ENCODE measurements at places on chromosomes 7 and 10.

DNA sequence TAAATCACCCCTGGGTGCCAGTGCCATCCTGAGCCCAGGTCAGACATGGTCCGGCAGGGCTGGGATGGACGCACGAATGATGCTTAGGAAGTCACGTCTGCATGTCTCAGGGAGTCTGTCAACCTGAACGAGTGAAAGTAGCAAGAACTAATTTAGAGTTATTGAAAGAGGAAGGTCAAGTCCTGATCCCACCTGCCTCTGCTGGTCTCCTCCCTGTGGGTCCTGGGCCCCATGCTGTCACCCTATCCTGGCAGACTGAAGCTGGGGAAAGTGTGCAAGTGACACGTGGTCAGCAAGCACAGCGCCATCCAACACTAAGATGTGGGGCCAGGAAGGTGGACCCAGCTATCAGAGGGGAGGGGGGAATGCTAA, 26.1 kb upstream of the GRID1 start:
- DNase-seq = no peak

GRCh38 chr7:32948202-32948601, 9.0 kb upstream of the FKBP9 start:
- no peak for DNase-seq

DNA sequence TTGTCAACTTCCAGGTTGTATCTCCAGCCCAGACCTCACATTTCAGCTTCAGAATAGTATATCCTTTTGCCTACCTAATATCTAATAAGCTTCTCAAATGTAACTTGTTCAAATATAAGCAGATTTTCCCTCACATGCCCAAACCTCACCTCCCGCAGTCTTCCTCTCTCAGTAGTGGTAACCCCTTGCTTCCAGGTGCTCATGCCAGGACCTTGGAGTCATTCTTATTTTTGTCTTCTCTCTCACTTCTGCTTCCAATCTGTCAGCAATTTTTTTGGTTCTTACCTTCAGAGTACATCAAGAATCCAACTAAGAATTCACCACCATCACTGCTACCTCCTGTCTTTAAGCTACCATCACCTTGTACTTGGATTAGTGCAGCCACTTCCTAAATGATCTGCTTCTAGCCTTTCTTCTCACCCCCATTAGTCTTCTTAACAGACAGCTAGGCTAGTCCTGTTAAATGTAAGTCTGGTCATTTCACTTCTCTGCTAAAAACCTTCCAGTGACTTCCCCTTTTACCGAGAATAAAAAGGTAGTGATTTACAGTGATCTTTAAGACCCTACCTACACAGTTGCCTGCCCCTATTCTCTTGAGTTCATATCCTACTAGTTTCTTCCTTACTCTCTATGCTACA, 14.0 kb downstream of the ANKIB1 start:
- DNase-seq = no peak

DNA sequence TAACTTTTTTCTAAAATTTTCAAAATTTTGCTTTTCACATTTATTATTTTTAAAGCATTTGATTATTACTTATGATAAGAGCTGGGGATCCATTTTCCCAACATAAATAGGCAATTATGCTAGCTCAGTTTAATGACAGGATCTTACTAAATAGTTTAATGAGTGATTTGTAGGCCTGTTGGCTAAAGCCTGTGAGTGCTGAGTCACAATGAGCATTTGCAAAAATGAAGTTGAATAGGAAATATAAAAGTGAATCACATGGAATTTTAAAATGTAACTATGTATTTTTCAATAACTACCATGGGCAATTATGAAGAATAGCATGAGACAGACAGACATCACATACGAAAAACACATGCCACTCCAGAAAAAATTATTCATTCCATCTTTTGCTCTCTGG, 45.1 kb upstream of the ZPBP start:
- no peak for DNase-seq

DNA sequence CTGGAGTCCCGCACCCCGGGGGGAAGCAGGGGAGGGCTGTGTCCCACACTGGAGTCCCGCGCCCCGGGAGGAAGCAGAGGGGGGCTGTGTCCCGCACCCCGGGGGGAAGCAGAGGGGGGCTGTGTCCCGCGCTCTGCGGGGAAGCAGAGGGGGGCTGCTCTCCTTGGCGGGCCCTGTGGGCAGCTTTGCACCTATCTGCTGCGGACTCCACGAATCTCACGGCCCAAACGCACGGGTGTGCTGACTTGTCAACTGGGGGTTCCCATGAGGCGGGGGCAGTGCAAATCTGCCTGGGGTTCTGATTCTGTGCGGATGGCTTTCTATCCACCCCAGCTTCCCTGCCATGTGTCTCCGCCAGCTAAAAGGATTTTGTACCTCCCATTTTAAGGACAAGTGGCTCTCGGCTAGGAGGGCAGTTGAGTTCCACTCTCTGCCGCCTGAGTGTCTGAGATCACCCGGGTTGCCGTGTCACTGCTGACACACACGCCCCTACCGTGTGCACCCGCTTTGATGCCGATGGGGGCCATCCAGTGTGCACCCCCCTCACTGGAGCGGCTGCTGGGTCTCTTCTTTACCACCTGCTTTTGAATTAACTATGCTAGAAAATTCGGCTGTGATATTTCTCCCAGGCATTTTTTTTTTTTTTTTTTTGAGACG, 20.5 kb downstream of the GPER1 start:
- DNase-seq = no peak

DNA sequence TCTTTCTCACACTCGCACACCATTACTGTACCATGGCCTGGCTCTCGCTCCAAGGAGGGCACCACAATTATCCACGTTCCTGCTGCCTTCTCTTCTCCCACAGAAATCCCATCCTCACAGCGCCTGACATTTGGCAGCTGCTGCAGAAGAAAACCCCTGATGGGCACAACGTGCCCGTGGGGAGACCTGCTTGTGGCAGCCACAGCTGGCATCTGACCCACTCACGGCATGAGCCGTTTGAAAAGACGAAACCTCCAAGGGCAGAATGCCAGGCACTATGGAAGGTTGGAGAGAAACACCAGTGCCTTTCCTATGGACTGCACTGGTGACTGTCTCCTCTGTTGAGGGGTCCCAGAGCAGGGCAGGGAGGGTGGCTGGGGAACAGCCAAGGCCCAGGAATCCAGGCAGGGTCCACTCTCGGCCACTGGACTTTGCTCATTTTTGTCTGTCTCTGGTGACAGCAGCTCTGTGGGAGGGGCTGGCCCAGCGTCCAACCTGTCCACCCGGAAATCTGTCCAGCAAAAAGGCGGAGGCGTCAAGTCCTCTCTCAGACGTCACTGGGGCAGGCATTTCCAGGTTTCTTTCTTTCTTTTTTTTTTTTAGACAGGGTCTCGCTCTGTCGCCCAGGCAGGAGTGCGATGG, 61.0 kb upstream of the MKRN1 start:
- DNase-seq = no peak

- no peak for DNase-seq
These were observed 89.2 kb downstream of the RNF216 start for GRCh38 chr7:5692112-5692844.

- DNase-seq = no peak
These were observed 98.5 kb downstream of the ARHGAP22 start for GRCh38 chr10:48506147-48506917.

- DNase-seq = no peak
These were observed 66.1 kb upstream of the PDZD8 start for GRCh38 chr10:117441361-117441760.

- DNase-seq = no peak
These were observed 46.3 kb downstream of the HDAC9 start for GRCh38 chr7:18541871-18542212.

DNA sequence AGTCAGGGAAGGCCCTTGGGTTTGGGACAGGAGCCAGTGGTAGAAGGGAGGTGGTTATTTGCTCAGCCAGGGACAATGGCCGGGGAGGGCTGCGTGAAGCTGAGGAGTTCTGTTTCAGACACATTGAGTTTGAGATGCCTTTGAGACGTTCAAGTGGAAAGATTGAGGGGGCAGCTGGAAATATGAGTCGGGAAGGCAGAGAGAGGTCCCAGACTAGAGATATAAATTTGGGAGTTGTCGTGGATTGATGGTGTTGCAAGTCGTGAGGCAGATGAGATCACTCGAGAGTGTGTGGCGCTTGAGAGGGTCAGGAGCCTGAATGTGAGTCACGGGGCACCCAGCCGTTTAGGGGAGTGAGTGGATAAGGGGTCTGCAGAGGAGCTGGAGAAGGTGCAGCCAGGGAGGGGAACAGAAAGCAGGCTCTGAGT, 73.3 kb downstream of the ZMIZ1 start:
- no peak for DNase-seq

DNA sequence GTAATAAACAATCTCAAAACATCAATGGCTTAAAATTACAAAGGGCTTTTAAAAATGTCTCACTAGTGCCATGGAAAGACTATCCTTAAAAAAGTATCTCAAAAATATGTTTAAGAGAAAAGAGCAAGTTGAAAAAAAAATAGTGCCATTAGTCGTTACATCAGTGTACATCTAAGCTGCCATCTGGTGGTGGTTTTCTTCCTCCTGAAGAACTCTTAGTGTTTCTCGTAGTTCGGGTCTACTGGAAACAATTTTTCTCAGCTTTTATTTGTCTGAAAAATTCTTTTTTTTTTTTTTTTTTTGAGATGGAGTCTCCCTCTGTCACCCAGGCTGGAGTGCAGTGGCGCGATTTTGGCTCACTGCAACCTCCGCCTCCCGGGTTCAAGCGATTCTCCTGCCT, 5.9 kb upstream of the GARIN1A start:
- DNase-seq = no peak

DNA sequence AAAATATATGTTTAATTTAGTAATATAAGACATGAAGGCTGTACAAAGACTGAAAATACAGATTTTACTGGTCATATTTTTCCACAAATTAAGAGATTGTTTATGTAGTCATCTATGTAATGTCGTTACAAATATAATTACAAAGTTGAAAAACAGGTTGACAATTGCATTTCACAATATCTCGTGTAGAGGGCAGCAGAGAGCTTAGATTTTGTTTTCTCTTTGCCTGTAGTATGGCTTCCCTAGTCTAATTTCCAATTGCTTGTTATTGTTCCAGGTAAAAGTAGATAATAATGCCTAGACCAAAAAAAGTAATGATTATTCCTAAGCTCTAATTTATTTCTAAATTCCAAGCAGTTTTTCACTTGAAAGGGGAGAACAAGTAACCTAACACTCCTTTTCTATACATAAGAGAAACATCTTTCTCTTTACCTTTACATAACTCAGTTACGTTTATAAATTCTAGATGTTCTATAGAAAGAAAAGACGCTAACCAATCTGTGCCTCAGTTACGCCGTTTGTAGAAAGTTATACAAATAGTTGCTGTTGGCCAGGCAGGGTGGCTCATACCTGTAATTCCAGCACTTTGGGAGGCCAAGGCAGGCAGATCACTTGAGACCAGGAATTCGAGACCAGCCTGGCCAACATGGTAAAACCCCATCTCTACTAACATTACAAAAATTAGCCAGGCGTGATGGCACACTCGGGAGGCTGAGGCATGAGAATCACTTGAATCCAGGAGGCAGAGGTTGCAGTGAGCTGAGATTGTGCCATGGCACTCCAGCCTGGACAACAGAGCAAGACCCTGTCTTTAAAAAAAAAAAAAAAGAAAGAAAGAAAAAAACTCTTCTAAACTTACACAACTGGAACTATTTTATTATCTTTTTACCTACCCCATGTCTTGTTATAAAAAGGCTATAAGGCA, 30.0 kb downstream of the NET1 start:
- DNase-seq = no peak

DNA sequence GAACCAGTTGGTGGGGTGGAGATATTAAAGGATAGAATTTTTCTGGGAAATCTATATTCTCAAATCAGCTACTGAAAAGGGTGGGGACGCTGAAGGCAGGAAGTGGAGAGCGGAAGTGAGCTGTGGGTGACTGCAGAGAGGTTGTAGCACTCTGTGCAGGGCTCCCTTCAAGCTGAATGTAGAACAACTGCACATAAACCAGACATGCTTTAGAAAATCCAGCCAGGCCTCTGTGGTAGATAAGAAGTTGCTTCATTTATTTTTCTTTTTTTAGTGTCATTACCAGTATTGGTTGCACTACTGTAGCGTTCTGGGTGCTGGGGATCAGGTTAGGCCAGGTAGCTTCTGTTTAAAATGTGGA, 127.8 kb downstream of the CELF2 start:
- no peak for DNase-seq

DNA sequence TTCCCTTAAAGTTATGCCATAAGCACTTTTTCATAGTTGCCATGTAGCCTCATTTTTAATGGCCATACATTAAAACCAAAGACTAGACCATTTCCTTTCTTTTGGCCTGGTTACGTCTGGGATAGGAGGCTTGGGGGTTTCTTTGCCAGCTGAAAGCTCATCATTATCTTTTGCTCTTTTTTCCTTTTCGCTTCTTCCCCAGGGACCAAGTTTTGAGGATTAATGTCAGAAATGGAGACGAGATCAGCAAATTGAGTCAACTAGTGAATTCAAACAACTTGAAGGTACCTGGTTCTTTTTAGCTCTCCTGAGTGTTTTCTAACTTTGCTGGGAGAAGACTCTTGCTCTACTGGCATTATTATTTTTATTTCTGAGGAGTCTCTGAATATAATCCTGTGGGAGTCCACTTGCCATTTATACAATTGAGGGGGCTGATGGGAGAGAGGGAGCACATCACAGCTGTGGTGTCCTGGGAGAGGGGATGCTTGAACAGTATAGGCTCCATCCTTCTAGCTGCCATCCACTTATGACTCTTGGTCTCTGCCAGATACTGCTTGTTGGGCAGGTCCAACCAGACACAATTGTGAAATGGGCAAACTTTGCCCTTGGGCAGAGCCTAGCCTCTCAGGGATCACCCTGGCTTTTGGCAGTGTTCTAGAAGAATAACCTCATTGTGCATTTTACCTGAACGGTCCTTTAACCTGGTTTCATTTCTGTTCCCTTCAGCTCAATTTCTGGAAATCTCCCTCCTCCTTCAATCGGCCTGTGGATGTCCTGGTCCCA, 5.8 kb downstream of the CPA4 start:
- no peak for DNase-seq

- no peak for DNase-seq
These were observed 57.4 kb downstream of the PPP1R17 start for GRCh38 chr7:31744294-31744874.

- DNase-seq = no peak
These were observed 135.0 kb downstream of the DLG5 start for GRCh38 chr10:77791506-77791905.

DNA sequence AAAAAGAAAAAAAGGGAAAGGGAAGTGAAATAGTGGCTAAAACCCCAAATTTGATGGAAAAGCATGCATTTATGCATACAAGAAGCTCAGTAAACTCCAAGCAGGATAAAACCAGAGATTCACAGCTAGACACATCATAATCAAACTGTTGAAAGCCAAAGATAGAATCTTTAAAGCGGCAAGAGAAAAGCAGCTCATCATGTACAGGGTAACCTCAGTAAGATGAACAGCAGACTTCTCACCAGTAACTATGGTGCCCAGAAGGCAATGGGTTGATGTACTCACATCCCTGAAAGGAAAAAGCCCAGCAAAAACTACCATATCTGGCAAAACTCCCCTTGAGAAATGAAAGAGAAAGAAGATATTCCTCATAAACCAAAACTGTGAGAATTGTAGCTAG, 60.4 kb downstream of the TPST1 start:
- no peak for DNase-seq

GRCh38 chr7:140390034-140390433, 8.3 kb downstream of the SLC37A3 start:
- no peak for DNase-seq

All from GM12892 (cell line).